ENCODE measurements at places on chromosomes 11 and 22. TPM values are rescaled to one million over a fixed set of nuclear protein-coding genes. Genes with fewer than 3 reads are reported as not detected.

FGF19 gene
- not detected for total RNA-seq

CASP5 gene
- total RNA-seq: not detected

PAMR1 gene
- total RNA-seq: 12.4 TPM

KRTAP5-10 gene
- total RNA-seq: not detected

DNA sequence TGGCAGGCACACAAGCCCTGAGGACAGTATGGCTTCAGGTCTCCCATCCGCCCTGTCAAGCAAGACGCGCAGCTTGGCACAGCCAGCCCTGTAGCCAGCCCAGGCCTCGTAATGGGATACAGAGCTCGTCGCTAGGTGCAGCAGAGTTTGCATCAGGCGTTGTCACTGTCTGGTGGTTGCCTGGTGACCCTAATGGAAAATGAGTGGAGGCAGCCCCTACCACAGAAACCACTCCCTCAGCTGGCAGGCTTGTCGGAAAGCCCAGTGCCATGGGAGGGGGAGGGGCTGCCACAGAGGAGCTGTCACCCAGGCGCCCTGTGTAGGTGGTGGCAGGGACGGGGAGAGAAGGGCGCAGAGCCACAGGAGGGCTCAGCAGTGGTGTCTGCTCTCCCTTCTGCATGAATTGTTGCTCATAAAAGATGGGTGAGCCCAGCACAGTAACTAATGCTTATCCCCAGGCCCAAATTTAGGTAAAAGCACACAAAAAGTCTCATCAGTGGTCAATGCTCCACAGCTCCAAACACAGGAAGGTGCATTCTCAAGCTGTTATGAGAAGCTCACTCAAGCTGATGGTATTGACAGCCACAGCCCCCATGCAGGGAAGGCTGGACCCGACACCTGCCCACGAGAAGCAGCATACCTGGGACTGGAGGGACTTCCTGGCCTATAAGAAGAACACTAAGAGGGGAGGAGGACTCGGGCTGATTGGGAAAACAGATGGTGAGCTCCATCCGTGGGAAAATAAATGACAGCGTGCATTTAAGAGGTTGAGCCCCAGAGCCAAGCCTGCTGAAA, 164.6 kb downstream of the ETS1 start:
- peak; percentile 48 for DNase-seq

GRCh38 chr22:27571463-27572277, 229.9 kb downstream of the MN1 start:
- DNase-seq: no peak
